ENCODE measurements at places on chromosomes 2 and 18.

- no peak for DNase-seq
Measured at GRCh38 chr2:37344453-37345361, at the start of gene QPCT. TSS of gene QPCT (plus strand) at chr2:37344630. CDS start at chr2:37344732, 102 bp downstream.

GRCh38 chr2:17231394-17231965 is 286.8 kb downstream of the RAD51AP2 start:
- DNase-seq = no peak

DNA sequence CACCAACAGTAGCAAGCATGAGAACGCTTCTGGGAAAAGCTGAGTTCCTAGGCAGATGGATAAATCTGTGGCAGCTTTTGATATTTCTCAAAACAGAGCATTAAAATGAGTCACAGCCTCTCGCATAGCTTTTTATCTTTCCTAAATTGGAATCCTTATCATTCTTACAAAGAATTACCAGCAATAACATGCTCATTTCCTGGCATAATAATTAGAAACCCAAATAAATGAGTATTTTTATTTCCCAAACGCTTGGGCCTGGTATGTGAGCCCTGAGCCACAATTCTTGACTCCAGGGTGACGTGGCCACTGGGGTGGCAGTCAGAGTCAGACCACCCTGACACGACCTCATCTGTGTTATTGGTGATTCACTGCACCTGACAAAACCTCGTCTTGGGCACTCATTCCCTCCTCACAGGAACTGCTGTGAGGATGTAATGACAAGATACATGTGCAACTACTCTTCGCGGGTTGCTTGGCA is 210.7 kb downstream of the ARL4C start:
- no peak for DNase-seq

- DNase-seq = no peak
Measured at GRCh38 chr2:179800776-179801175, 60.6 kb downstream of the ZNF385B start.

DNA sequence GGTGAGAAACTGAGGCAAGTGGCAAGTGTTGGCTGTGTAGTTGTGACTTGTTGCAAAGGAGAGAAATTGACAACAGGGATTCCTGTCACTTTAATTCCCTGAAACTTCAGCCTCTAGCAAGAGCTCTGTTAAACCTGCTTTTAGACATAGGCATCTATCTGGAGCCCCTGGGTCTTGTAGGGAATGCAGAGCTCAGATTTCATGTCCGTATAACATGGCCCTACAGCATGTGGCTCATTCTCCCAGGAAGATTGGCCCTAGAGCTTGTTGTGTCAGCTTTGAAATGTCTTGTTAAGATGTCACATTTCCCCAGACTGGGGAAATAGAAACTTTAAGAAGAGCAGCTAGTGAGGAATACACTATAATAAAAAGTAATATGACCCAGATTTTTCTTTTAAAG is 115.8 kb downstream of the POLE4 start:
- no peak for DNase-seq

GRCh38 chr2:14722904-14723570 is 90.5 kb downstream of the LRATD1 start:
- no peak for DNase-seq

All from cerebellar nuclear complex (tissue), 1 donor.